Fibroblast of lung (primary cell): ENCODE measurements at places on chromosomes 11 and 22. TPM values are rescaled to one million over a fixed set of nuclear protein-coding genes. Genes with fewer than 3 reads are reported as not detected.

NXPE2 gene
- total RNA-seq: under 0.01 TPM in 1 of 2 replicates, not detected in the other

PRG3 gene
- not detected in 2 replicates for total RNA-seq

GRM5 gene
- under 0.01 TPM in 1 of 2 replicates, not detected in the other for total RNA-seq

CBX7 gene
- total RNA-seq: 8.7 and 14.7 TPM in 2 replicates

ASCL2 gene
- not detected in 2 replicates for total RNA-seq

TLCD5 gene
- 9.8 and 13.2 TPM in 2 replicates for total RNA-seq

GRCh38 chr11:8335683-8336082 lies 72.0 kb upstream of the LMO1 start:
- peak; percentile 27 for DNase-seq
- no peak overlapping the region for H3K27ac ChIP-seq
- H3K36me3 ChIP-seq: no peaks in the 10 kb centered on the region
- H3K4me3 ChIP-seq: no peak overlapping the region
- no peaks in the 10 kb centered on the region for H3K27me3 ChIP-seq

- H3K36me3 ChIP-seq: no peaks in the 10 kb centered on the region
- no peak overlapping the region for H3K27ac ChIP-seq
- DNase-seq: no peak
- H3K4me3 ChIP-seq: no peak overlapping the region
Observed at GRCh38 chr11:120994091-120994859, 29.6 kb upstream of the TBCEL start.

DNA sequence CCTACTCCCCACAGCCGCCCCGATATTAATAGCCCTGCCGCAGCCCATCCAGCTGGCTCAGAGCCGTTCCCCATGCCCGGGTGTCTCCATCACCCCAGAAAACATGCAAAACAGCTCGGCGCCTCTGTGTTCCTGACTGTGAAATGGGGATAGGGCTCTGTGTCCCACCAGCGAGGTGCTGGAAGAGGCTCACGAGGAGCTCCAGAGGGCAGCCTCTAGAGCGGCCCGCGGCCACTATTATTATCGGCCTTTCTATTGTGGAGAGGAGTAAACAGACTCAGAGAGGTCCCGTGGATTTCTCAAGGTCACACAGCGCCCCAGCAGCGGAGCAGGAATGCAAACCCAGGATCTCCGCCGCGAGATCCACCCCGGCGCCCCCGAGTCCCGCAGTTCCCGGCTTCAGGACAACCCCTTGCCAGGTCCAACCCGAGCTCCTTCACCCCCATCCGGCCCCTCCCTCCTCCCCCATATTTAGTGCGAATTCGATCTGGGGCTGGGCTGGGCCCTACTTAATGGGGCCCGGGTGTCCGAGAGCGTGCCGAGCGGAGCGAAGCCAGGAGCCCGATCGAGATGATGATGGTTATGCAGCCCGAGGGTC lies at the start of gene ACTN3:
Gene ACTN3, plus strand, starts transcription at position 536 of the 598 bp plus-strand sequence. Its CDS starts 35 bp downstream, at position 571.
- peaks cover 8% of the 10 kb centered on the region for H3K4me1 ChIP-seq
- H3K4me3 ChIP-seq: peak within 1 kb of the TSS; percentile 44
- H3K27me3 ChIP-seq: peaks cover 19% of the 10 kb centered on the region
- H3K36me3 ChIP-seq: peaks cover 4% of the 10 kb centered on the region
- peak within 1 kb of the TSS; percentile 46 for H3K27ac ChIP-seq

DNA sequence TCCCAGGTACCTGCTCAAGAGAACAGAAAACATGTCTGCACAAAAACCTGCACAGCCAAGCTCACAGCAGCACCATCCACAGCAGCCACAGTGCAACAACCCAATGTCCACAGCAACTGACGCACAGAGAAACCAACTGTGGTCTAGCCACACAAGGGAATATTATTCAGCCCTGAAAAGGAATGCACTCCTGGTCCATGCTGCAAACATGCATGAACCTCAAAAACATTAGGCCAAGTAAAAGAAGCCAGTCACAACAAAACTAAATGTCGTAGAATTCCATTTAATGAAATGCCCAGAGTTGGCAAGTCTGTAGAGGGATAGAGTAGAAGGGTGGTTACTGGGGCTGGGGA lies 60.6 kb downstream of the MYEOV start:
- no peaks in the 10 kb centered on the region for H3K36me3 ChIP-seq
- no peak overlapping the region for H3K27ac ChIP-seq
- no peak overlapping the region for H3K4me3 ChIP-seq
- H3K27me3 ChIP-seq: no peaks in the 10 kb centered on the region
